ENCODE measurements at places on chromosomes 3 and 15. TPM values are rescaled to one million over a fixed set of nuclear protein-coding genes. Genes with fewer than 3 reads are reported as not detected.

- DNase-seq, result no peak
These were observed 981.9 kb downstream of the TUSC7 start for GRCh38 chr3:117691526-117691925.

DNA sequence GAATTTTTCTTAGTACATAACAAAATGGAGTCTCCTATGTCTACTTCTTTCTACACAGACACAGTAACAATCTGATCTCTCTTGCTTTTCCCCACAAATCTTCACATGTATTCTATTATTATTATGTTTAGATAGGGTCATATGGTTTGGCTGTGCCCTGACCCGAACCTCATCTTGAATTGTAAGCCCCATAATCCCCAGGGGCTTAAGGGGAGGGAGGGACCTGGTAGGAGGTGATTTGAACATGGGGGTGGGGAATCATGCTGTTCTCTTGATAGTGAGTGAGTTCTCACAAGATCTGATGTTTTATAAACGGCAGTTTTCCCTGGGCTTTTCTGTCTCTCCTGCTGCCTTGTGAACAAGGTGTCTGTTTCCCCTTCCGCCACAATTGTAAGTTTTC, 86.7 kb upstream of the SELENOK start:
- no peak for DNase-seq

DNA sequence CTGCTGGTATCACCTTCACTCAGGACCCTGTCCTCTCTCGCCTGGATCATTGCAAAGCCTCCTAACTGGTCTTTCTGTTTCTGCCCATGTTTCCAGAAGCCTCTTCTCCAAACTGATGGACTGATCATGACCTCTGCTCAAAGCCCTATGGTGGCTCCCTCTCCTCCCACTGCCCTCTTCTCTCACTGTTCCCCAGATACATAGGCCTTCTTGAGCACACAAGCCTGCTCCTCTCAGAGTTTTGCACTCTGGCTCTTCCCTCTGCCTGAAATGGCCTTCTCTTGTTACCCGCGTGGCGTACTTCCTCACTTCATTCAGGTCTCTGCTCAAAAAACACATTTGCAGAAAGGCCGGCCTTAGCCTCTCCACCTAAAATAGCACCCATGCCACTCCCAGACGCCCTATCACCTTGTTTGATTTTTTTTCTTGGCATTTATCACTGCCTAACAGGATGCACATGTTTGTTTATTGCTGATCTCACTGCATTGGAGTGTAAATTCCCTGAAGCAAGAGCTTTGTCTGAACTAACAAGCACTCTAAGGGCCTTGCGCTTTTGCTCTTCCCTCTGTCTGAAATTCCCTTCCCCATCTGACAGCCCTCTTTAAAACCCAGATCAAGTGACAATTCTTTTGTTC, 1.4 kb upstream of the ETFA start:
- no peak for DNase-seq

- no peak for DNase-seq
These were observed 271.7 kb downstream of the PDZRN3 start for GRCh38 chr3:73352841-73353645.

DNA sequence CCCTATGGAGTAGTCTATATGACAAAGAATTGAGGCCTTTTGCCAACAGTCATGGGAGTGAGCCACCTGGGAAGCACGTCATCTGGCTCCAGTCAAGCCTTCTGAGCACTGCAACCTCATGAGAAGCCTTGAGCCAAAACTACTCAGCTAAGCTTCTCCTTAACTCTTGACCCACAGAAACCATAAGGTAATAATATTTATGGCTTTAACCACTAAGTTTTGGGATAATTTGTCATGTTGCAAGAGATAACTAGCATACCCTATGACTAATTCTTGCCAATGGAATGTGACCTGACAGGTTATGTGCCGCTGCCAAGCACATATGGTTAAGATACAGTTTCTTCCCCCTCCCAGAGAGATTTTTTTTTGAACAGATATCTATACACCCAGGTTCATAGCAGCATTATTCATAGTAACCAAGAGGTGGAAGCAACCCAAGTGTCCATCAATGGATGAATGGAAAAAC, 11.8 kb upstream of the SLC6A11 start:
- no peak for DNase-seq

- peak; percentile 58 for DNase-seq
These were observed 42.0 kb downstream of the PML start for GRCh38 chr15:74036271-74037170.

Gene SUSD5
- 5.3 TPM for polyA plus RNA-seq

DNA sequence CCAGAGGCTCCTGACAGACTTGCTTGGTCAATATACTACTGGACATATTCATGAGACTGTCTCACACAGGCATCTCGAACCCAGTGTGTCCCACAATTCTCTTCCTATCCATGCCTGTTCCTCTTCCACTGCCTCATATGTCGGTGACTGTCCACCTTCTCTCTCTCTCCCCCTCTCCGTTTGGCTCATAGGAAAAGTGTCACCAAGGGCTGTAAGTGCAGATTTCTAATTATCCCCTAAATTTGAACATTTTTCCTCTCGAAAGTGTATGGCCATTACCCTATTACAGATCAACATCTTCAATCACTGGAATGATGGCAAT, 22.5 kb upstream of the MUC20 start:
- no peak for DNase-seq

Gene CRTAP
- 187 TPM for polyA plus RNA-seq

- no peak for DNase-seq
These were observed 7.8 kb downstream of the PAK6 start for GRCh38 chr15:40246496-40247280.

- no peak for DNase-seq
These were observed 39.9 kb downstream of the DENND4A start for GRCh38 chr15:65752151-65752700.

- no peak for DNase-seq
These were observed 12.4 kb upstream of the CEP152 start for GRCh38 chr15:48823237-48823636.

Gene CBLB
- 57.0 TPM for polyA plus RNA-seq

GRCh38 chr15:58095415-58095814, 29.9 kb upstream of the ALDH1A2 start:
- DNase-seq, result no peak

Gene GREM1
- polyA plus RNA-seq, result 0.20 TPM

Gene DGKG
- polyA plus RNA-seq, result 0.70 TPM

Gene ATP13A4
- 0.72 TPM for polyA plus RNA-seq

GRCh38 chr3:98901119-98901391, 440 bp downstream of the DCBLD2 start:
- peak; percentile 54 for DNase-seq

DNA sequence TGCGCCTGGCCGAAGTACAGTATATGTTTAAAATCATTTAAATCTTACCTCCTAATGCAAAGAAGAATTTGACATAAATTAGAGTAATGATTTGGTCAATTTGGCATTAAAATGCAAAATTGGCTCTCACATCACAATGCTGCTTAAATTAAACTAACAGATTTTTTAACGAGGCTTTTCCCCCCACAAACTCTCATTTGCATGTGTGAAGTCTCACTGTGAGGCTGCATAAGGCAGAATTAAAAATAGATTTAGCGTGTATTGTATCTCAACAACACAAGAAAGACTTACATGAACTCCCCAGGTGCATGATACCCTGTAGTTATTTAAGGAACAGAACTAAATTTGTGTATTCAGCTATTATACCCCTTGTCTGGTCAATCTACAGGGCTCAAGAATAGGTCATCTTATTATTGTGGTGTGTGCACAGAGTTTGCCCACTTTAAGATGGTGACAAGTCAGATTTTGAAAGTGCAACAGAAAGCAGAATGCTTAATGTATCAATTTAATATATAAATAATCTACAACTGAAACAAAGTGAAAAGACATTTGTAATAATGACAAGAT, 897.9 kb downstream of the EPHA3 start:
- DNase-seq, result no peak

DNA sequence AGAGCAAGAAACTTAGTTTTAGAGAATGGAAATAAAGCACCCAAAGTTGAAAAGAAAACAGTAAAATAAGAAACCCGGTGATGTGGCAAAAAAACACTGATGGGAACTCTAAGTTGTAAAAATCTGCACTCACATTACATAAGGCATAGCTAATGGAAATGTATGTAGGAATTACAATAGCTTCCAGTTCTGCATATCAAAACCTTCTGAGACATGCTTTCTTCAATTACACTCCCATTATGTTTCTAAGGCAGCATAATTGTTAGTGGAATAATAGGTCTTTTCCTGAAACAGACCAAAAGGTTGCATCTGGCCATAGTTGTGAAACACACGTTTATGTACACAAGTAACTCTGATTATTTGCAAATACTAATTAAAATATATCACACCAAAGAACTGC, 41.4 kb downstream of the SLC30A4 start:
- DNase-seq, result no peak

DNA sequence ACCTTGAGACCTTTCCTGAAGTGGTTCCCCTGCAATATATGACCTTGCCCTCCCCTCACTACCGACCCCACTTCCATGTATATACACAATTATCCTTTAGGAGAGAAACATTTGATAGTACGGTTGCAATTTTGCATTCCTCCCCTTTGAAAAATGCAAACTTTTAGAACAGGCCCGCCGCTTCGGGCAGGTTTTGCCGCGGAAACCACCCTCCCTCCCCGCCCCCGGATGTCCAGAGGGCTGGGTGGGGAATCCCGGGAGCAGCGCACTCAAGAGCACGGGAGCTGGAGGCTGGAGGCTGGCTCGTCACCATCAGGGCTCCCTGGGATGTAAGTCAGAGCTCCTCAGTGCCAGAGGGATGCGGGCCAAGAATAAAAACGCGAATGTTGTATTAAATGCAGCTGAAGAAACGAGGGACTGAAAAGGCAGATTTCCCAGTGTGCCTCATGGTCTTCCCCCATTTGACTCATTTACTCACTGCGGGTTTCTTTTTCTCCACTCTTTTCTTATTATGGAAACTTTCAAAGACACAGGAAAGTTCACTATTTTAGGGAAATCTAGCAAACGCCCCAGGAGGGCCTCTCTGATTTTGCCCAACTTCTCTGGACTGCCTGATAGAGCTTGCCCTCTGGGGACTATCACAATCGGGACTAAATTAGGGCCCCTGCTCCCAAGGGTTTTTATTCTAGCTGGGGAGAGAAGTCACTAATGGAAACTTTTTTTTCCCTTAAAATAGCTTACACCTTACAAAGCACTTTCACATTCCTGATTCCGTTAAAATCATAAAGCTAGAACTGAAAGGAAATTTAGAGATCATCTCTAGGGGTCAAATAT, 2.9 kb upstream of the USP3 start:
- peak; percentile 49 for DNase-seq

Gene LRRC15
- polyA plus RNA-seq, result 0.05 TPM

DNA sequence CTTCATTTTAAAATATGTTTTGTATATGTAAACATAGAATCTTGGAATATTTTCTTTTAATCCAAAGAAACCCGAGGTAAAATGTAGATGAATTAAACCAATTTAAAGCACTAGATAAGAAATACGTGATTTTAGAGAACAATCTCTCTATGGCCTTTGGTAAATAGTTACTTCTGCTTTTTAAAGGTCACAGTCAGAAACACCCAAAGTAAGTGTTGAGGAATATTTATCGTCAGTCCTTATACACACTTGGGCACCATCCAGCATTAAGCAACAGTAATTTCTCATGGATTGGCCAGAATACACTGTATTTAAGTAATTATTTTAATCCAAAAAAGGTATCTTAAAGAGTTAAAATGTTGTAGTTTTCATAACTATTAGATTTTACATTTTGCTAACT, 713.2 kb downstream of the NLGN1 start:
- DNase-seq, result no peak

- no peak for DNase-seq
These were observed 53.3 kb upstream of the MELTF start for GRCh38 chr3:197082871-197083270.

DNA sequence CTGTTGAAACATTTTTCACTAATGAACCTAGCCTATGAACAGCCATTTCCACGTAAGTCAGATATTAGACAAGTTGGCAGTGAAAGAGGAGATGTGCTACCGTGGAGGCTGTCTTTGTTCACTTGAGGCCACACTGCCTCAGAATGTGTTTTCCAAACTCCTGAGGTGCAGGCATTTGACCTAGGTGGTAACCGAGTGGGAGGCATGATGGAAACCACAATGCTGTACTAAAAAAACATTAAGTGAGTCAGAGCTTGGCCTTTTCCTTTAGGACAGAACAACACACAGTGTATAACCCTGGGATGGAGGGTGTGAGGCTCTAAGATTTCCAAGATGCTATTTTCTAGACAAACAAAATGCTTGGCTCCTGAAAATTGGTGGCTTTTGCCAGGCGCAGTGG, 406.3 kb downstream of the SOX2 start:
- no peak for DNase-seq

GRCh38 chr3:139695426-139696313, 17.9 kb upstream of the NMNAT3 start:
- DNase-seq, result no peak
